Upper lobe of left lung (tissue), 6 donors: ENCODE measurements at places on chromosomes 3 and 15. TPM values are rescaled to one million over a fixed set of nuclear protein-coding genes. Genes with fewer than 3 reads are reported as not detected.

GRCh38 chr15:22884344-22884743 is 45.9 kb downstream of the NIPA2 start:
- H3K4me1 ChIP-seq: no peaks in the 10 kb centered on the region
- peaks cover 39% of the 10 kb centered on the region for H3K36me3 ChIP-seq
- no peak for DNase-seq
- no peak overlapping the region for H3K27ac ChIP-seq

PSTPIP1 gene
- 69.1 TPM for total RNA-seq

- H3K36me3 ChIP-seq: no peaks in the 10 kb centered on the region
- H3K4me1 ChIP-seq: peaks cover 10% of the 10 kb centered on the region
- H3K4me3 ChIP-seq: no peak overlapping the region
- H3K27ac ChIP-seq: no peak overlapping the region
- no peaks in the 10 kb centered on the region for H3K27me3 ChIP-seq
- no peak for DNase-seq
Observed at GRCh38 chr15:33126559-33127290, 67.8 kb downstream of the FMN1 start.

SPINT1 gene
- 192 TPM for total RNA-seq

DNA sequence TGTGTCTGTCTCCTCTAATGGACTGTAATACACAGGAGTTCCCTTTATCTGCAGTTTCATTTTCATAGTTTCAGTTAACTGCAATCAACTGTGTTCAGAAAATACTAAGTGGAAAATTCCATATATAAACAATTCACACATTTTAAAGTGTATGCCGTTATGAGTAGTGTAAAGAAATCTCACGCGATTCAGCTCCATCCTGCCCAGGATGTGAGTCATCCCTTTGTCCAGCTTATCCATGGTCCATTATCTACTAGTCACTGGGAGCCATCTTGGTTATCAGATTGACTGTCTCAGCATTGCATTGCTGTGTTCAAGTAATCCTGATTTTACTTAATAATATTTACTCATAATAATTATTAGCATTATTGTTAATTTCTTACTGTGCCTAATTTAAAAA is 14.5 kb downstream of the ZPLD1 start:
- H3K4me1 ChIP-seq: no peaks in the 10 kb centered on the region
- H3K27me3 ChIP-seq: no peaks in the 10 kb centered on the region
- H3K4me3 ChIP-seq: no peak overlapping the region

DNA sequence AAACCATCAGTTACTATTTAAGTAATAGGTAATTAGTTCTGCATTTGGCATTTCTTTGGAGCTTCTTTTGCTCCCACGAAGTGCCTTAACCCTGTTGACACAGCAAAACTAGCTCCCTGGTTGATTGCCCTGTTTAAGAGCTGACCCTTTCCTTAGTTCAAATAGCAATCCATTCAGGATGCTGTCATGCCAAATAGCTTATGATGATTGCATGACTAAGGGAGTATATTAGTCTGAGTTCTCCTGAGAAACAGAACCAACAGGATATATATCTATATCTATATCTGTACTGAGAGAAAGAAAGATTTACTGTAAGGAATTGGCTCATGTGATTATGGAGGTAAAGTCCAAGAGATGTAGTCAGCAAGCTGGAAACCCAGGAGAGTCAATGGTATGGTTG is 50.3 kb upstream of the SPRED1 start:
- H3K36me3 ChIP-seq: no peaks in the 10 kb centered on the region
- peaks cover 8% of the 10 kb centered on the region for H3K4me1 ChIP-seq
- H3K27ac ChIP-seq: no peak overlapping the region
- no peak for DNase-seq
- H3K4me3 ChIP-seq: no peak overlapping the region
